ENCODE measurements at places on chromosomes 6 and 20.

GRCh38 chr6:40323881-40324634 lies 263.1 kb downstream of the LRFN2 start:
- no peak for DNase-seq

DNA sequence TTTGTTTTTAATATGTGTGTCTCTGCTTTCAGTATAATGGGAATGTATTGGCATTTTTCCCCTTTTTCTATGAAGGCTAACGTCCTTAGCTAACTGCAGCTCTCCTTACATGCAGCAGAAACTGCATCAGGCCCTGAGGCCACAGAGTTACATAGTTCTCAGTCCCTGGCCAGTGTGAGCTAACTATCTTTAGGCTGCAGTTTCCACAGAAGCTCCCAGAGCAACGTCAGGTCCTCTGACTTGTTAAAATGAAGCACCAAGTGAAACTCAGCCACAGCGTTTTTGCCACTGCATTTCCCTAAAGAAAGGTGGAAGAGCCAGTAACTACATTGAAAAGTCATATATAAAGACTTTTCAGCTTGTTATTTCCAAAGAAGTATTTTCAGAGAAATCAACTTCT lies 244.7 kb downstream of the CBLN4 start:
- no peak for DNase-seq

- no peak for DNase-seq
Measured at GRCh38 chr6:157235600-157236039, 87.7 kb downstream of the TMEM242 start.

- peak; percentile 69 for DNase-seq
Measured at GRCh38 chr6:37104824-37105147, 65.2 kb upstream of the PIM1 start.

DNA sequence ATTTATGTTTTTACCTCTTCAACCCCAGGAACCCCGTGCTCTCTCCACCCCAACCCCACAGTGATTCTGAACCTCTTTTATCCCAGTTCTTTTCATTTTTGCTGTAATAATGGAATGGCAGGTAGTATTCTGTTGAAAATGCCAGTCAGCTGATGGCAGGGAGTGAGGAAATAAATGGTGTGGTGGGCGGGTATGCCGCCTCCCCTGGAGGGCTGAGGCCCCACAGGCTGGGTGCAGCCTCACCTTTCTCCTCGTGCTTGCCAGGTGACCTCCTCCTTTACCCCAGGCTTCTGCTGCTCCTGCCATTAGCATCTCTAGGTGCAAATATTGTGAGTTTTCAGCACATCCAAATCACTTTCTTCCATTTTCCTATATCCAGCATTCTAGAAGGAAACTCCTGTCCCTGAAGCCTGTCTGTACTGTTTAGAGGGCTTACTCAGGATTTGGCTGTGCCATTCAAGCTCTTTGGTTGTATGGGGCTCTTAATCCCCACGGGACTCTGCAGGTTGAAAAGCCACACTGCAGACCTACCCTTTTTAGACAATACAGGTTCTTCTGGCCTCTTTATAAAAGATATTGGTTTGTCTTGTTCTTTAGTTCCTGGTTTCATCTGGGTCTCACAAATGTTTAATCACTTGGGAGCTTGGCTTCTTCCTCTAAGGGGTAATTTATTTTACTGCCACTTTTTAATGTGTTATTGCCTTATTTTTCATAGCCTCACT lies 201.8 kb downstream of the JARID2 start:
- no peak for DNase-seq

DNA sequence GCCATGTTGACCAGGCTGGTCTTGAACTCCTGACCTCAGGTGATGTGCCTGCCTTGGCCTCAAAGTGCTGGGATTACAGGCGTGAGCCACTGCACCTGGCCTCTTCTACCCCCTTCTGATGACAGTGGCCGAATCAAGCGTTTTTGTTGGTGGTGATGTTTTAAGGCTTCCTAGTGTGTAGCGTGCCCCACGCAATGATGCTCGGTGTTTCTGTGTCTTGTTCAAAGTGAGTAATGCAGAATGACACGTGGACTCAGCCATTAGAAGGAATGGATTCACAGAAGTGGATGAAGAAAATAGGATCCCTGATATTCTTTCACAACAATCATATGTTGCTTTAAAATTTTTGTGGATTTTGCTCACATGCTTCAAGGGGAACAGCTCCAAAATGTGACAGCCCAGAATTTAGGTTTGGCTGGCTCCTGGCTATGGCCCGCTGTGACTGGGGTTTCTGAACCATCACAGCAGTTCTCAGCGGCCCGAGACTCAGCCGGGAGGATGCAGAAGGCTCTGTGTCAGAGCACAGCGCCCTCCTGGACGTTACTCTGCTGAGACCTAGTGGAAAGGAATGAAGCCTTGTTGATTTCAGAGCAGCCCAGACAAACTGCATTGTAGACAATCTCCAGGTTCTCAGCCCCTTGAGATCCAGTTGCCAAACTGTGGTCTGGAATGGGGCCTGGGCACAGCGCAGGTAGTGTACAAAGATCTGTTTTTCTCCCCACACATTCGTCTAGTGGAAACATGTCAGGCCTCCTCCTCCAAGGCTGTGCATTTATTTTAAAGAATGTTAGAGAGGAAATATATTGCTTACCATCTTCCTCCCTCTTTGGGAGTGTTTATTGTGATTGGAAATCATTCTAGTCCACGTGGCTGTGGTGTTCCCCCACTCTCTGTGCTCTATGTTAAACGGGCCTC lies 57.6 kb upstream of the TIAM2 start:
- DNase-seq: no peak

DNA sequence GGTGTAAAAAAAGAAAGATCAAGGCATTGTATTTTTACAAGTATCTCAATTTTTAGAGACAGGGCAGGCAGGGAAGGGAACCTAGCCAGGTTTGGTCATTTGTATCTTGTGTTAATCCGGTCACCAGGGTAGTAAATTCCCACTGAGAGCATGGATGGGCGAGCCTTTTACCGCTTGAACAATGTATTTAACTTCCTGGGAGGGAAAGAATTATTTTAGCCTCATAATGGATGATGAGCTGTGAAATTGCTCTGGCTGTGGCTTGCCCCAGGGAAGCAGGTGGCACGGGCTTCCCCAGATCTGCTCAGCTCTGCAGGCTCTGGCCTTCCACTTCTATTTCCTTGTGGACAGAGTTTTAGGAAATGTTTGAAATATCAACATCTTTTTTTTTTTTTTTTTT lies 72.9 kb downstream of the TOX2 start:
- no peak for DNase-seq

GRCh38 chr6:34067814-34068213 lies 78.1 kb downstream of the GRM4 start:
- no peak for DNase-seq

DNA sequence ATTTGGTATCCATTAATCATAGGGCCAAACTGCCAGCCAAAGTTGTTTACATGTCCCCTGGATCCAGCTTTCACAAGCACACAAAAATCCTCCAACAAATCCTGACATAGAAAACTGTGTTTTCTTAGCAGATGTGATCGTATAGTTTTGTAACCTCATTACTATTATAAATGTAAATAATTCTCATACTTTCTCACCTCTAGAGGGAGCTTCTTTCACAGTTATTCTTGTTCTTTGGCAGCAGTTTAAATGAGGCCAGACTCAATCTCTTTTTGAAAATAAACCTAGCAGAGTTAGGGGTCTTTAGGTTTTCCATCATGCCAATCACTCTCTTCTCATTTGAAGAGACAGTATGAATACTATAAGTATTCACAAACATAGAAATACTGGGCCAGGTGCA lies 17.0 kb upstream of the ZNF318 start:
- DNase-seq: peak; percentile 35

DNA sequence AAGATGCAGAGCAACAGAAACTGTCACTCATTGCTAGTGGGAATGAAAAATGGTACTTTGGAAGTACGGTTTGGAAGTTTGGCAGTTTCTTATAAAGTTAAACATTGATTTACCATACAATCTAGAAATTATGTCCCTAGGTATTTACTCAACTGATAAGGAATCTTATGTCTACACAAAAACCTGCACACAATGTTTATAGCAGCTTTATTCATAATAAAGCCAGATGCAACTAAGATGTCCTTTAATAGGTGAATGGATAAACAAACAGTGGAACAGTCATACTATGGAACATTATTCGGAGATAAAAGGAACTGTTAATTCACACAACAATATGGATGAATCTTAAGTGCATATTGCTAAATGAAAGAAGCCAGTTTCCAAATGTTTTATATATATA lies 96.2 kb upstream of the SIRPA start:
- no peak for DNase-seq

GRCh38 chr6:156865019-156865629 lies 87.9 kb downstream of the ARID1B start:
- no peak for DNase-seq

DNA sequence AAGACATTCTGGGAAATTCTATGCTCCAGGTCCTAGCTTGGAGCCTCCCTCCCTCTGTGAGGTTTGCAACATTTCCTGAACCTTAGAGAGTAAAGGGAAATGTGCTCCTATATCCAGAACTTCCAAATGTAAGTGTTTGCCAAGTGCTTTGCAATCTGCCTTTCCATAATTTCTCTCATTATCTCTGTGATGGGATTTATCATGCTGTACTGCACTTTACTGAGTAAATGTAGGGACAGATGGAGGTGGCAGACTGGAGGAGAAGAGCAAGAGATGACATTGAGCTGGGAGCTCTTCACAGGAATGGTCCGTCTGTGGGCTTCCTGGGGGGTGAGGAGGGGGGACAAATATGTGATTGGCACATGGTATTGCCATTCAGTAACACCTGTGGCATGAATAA lies 184.3 kb downstream of the SOX4 start:
- no peak for DNase-seq

GRCh38 chr6:131602781-131603312 lies 25.2 kb downstream of the MED23 start:
- no peak for DNase-seq

DNA sequence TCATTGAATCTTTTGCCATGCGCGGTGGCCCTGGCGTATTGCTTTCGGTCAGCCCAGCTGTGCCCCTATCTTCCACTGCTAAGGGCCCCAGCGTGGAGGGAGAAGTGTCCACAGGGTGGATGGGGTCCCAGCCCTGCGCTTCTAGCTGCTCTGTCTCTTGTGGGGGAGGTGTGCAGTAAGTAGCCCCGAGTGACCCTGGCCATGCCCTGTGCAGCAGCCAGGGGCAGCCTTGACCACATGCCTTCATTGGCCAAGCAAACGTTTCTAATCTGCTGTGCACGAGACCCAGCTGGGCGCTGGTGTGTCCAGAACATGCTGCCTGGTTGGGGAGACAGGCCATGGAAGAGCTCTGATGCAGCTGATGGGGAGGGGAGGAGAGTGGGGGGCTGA lies 13.6 kb downstream of the TMEM181 start:
- no peak for DNase-seq

DNA sequence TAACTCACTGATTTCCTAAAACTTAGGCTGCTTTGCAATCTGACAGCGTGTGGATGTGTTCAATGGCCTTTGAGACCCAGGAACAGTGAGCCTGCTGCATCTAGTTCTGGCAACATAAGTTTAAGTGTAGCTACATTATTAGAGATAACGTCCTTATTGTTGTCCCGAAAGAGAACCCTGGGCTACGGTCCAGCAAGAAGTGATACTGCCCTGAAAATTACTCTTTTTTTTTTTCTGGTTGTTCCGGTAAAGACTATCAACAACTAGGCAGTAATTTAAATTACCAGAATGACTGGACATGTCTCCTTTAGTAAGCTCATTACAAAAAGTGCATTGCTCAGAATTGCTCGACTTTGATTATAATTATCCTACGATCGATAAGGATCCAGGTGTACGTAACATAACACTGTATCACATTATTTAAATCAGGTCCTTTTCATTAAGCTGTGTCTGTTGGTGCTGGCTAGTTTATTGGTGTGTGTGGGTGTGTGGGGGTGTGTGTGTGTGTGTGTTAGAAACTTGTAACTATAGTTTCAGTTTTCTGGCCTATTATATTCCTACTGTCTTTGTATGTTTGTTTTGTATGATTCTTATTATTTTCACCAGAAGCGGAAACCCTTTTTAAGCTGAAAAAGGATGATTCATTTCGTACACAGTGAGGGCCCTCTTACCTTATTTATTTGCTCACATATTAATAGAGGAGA lies 3.0 kb downstream of the TSHZ2 start:
- no peak for DNase-seq

- DNase-seq: no peak
Measured at GRCh38 chr6:167298127-167298526, 7.0 kb downstream of the UNC93A start.

DNA sequence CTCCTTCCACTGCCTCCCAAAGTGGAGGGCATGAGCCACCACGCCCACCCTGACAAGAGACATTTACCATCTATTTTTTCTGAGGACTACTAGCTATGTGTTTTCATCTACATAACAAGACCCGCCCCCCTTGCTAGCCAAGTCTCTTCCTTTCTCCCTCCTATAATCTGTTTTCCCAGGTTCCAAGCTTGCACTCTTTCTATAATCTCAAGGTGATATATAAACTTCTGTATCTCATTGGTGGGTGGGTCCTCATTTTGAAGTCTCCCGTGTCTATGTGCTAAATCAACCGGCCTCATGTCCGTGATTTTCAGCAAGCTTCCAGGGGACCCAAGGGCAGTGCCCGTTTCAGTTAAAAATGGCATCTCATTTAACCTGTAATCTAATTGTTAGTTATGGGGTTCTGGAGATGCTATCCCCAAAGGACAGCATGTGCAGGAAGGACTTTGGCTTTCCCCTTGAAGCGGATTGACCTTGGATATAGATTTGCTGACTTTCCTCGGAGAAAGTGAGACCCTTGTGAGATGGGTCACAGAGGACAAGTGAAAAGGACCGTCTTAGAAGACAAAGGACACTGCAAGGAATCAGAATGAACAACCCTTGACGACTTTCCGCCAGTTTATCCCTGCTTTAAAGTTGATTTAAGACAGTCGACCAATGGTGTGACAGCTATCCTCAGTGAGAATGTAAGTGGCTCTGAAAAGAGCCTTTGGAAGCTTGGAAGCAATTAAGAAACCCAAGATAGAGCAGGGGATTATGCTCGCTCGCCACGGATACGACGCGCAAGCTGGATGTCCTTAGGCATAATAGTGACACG lies 22.4 kb downstream of the OR2B2 start:
- DNase-seq: no peak
